ENCODE measurements at places on chromosomes 3 and 15.
A peak's percentile ranks its signal among the peaks of the same experiment; 100 is the strongest.

DNA sequence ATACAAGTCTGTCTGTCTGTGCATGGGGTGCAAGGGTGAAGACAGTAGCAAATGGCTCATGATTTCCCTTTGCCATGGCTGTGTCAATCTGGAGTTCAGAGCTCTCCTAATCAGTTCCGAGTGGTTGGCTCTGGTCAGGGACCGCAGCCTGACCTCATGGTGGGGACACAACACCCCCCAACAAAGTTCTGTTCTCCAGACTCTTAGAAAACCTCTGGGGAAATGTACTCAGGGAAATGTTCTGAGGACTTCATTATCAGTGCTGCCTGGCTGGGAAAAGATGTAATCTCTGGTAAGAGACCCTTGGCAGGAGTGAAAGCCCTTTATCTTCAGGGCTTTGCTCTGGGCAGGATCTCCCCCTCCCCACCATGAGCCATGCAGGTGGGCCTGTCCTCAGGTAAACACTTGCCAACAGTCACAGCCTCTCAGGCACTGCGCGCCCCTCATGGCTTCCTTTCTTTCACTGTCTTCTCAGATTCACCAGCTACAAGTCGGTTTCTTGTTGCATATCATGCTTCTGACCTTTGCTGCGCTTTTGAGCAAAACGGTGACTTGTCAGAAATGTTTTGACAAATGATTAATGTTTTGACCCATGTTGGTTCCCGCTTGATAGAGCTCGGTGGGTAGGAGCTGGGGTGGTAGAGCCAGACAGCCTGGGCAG is 95.5 kb downstream of the ST6GAL1 start:
- DNase-seq, result no peak

DNA sequence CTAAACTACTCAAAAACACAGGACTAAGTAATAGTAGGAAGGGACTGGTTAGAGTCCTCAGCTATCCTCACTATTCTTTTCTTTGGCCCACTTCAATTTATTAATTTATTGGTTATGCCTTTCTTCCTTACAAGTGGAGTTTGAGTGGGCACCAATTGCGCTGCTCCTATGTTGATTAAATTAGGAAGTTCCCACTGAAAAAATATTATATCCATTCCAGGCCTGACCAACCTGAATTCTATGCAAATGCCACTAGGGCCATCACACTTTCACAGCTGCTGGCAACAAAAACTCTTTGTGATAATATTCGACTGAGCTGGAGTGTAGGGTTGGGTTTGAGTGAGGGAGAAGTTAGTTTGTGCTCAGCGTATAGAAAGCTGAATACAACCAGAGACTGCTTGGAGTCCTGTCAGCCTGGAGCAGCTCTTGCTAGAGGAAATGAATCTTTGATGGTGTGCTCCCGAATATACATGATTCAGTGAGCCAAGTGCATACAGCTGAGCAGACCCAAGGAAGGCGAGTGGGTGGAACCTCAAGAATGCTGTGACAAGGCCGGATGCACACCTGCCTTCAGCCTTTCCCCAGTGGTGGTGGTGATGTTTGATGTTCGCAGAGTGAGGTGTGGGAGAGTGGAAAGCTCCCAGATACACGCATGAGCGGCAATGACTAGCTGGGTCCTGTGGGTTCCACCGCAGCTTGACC is 1.5 kb downstream of the ARHGEF3 start:
- DNase-seq, result no peak

- DNase-seq, result peak; percentile 8
Observed at GRCh38 chr3:86554383-86554782, 436.6 kb downstream of the VGLL3 start.

DNA sequence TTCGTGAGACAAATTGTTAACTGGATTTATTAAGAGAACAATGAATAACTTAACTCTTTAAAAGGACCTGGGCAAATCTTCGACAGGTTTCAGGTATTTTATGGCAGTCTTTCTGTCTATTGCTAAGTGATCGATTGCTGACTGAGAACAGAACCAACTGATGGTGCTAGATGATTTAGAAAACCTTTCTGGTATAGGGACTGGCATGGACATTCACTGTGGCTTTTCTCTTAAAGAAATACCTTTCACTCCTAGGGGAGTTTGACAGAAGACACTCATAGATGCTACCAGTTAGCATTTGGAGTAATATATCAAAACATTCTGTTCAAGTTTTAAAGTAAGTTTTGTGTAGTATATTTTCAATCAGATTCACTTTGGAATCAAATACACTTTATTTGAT is 654 bp downstream of the PPARG start:
- no peak for DNase-seq

DNA sequence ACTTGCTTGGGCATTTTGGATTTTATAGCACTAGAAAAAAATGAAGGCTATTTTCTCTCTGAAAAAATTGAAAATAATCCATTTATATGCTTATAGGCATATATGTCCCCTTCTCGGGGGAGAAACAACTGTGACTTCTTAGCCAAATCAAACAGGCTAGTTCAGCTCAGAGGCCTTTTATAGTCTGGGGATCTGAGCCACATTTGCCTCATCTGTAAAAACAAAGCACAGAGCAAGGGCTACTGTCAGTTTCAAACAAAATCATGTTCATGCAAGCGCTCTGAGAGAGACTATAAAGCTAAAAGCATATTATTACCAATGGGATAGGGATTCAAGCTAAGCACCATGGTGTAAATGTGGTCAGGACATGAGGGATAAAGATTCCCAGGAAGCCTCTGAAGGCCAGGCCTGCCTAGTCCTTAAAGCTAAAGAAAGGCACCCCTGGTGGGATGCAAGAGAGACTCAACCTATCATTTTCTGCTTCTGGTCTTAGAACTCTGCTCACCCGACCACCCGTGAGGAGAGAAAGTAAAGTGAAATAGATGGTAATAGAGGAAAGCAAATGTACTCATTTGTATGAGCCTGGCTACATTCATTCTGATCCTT is 51.0 kb upstream of the IL12A start:
- DNase-seq, result no peak
